ENCODE measurements at places on chromosomes 1 and 21.

- no peak for DNase-seq
These were observed 180.3 kb upstream of the DMRTA2 start for GRCh38 chr1:50603274-50604271.

GRCh38 chr21:39796466-39796865 is 51.5 kb downstream of the IGSF5 start:
- no peak for DNase-seq

- DNase-seq, result no peak
These were observed 41.7 kb downstream of the TMEM53 start for GRCh38 chr1:44632598-44632997.

DNA sequence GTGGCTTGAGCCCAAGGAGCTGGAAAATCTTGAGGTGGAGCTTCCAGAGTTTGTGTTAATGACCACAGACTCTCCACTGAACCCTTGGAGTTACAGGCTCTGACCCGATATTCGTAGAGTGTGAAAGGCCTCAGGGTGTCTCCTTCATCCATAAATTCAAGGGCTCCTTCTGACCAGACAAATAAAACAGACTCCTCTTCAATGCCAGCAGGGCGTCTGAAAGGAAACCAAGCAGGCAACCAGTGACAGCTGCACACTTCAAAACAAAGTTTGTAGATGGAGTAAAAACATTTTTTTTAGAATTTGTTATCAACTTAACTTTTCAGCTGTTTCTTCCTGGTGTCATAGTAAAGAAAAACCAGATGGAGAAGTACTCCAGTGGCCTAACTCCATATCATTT is 161.1 kb downstream of the KCTD3 start:
- DNase-seq, result no peak

DNA sequence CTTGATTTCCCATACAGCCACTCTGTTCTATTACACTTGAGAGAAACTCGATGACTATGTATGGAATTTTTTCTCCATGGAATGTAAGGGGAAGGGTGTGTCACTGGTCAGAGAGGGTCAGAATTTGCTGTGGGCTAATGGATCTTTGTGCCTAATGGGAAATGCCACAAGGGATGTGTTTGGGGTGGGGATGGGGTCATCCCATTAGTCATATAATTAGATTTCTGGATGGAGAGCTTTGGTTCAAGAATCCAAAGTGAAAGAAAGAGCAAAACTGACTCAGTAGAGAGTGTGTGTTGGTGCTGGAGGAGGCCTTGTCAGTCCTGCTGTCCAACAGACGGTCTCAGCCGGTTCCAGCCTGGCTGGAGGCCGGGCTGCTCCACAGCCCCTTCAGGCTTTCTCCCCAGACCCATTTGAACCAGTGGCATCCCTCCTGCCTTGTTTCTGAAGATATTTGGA is 86.4 kb downstream of the LAMC2 start:
- no peak for DNase-seq

GRCh38 chr1:76106719-76107235 is 32.2 kb downstream of the ST6GALNAC3 start:
- DNase-seq, result no peak

All from suppressor macrophage (primary cell).